ENCODE measurements at places on chromosomes 16 and 17.

GRCh38 chr17:77042476-77043231 is 98.1 kb upstream of the SEC14L1 start:
- DNase-seq = no peak

DNA sequence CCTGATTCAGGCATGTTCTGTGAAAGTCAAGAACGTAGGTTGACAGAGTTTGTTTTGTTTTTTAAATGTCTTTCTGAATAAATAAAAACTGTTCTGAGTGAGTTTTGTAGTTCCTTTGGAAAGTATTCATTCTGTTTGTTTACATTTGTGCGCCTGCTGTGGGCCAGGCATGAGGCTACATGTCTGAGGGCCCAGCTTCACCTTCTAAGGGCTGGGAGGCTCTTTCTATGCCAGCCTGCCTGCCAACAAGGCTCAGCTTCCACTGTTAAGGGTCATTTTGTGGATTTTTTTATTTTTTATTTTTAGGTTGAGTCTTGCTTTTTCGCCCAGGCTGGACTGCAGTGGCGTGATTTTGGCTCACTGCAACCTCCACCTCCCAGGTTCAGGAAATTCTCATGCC is 6.1 kb downstream of the WWOX start:
- no peak for DNase-seq

GRCh38 chr16:69787883-69788282 is 25.8 kb downstream of the WWP2 start:
- no peak for DNase-seq

DNA sequence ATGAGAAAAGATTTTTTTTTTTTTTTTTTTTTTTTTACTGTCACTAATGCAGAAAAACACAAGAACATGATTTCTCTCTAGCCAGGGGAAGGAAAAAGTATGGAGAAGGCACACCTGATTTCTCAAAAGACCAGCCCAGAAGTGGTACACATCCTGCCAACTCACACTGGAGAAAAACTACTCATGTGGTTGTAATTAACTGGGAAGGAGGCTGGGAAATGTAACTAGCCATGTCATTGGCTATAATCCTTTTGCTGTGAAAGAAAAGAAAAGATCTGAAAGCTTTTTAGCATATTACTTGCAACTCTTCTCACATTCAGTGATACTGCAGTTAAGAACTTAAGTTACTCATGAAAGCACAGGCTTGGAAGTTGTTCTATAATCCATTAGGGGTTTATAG is 195.9 kb upstream of the PMFBP1 start:
- DNase-seq = no peak

DNA sequence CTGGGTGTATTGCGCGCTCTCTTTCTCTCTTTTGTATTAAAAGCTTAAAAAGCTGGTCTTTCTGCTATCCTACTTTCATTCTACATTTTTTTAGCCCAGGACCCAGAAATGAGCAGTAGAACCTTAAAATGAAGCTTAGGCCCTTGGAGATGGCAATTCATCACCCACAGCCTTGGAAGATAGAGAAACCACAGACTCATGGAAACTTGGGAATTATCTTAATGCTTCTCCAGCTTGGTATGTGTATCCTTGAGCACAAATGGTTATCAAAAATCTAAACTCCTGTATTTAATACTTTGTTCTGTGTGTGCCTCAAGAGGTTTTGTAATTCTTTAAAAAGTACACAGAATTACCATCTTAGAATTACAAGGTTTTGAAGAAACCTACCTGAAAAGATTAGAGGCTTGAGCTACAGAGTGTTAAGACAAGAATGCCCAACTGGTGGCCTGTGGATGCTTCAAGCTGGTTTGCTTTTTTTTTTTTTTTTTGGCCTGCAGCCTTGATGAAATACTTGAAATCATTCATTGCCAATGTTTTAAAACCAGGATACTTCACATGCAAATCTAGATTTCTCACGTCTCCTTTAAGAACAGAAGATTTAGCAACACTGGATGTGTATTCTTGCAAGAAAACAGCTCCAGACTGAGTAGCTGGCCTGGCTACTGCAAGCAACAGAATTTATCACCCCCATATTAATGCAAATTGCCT is 105.0 kb downstream of the XYLT1 start:
- DNase-seq = no peak

- DNase-seq = no peak
Measured at GRCh38 chr16:88799569-88800276, 3.9 kb upstream of the CDT1 start.

DNA sequence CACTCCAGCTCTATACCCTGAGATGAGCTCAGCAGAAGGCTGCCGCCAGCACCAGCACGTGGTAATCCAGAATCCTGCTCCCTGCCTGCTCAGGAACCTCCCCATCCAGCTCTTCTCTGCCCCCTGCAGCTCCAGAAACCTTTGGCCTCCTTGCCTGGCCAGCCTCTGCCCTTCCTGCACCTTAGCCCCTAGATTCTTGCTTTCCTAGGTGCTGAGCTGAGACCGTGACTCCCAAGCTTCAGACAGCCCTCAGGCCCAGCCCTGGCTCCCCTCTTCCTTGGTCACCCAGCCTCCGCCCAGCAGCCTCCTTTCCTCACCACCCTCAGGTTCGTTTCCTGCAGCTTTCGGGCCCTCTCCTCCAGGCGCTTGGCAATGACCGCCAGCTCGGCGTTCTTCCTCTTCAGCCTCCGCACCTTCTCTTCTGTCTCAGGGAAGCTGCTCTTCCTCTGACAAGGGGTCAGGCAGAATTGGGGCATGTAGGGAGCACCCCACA is 2.6 kb downstream of the TSPOAP1 start:
- no peak for DNase-seq

DNA sequence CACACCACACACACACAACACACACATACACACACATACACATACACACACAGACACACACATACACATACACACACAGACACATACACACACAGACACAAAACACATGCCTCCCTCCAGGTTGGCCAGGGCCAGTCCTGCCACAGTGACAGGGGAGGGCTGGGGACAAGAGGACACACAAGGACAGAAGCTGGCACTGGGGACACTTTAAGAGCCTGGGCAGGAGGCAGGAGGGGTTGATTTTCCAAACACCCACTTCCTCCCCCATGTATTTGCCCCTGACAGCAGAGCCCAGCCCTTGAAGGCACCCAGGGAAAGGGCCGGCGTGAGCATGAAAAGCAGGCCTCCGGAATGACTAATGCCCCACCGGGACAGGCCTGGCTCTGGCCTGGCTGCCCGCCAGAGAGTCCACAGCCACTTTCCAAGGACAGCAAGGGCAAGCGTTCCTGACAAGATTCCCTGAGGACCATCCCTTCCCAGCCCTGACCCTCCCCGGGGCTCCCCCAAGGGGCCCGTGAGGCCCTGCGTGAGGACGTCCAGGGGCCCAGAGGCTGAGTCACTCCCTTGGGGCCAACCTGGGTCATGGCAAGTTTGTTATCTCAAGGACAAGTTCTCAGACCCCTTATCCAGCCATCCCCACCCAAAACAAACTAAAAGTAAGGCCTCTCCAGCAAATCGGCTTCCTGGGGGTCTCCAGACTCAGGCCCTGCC is 235.6 kb downstream of the ZNF423 start:
- no peak for DNase-seq

- DNase-seq = no peak
Measured at GRCh38 chr17:67821871-67822367, 3.4 kb upstream of the BPTF start.

DNA sequence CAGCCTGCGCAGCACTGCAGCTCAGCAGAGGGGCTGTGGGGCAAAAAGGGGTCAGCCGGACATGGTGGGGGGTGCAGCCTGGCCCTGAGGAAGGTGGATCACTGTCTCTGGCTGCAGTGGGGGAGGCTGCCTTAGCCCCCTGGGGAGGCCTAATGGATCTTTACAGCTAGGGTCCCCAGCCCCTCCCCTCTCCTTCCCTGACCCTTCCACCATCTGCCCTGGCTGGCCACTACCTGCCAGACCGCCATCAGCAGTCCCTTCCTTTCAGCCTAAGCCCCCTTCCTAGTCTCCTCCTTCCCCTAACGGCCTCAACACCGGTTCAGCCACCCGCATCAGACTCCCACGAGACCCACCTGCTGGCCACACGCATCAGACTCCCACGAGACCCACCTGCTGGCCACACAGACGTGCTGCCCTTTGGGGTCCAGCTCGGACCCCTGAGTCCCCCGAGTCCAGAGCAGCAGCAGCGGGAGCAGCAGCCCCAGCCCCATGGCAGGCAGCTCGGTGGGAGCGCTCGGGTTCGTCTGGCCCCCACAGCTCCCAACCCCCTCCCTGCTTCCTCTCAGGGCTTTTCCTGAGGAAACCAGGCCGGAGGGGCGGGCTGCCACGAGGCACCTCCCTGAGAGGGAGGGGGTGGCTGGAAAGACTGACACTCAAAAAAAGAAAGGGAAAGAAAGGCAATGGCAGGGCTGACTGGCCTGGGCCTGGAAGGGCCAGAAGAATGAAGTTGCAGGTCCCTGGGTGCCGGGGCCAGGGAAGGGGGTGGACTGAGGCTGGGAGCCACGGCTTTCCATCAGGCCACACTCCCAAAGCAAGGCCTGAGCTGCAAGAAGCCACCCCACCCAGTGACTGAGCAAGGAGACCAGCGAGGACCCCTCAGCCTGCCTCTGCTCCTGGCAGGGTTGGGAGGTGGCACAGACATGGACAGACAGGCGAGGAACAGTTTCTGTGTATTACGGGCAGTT is at the start of gene SCARF1:
Gene SCARF1 (minus strand): TSS at position 526 of the 965 bp plus-strand sequence. CDS start 35 bp downstream, at position 491.
- no peak for DNase-seq

DNA sequence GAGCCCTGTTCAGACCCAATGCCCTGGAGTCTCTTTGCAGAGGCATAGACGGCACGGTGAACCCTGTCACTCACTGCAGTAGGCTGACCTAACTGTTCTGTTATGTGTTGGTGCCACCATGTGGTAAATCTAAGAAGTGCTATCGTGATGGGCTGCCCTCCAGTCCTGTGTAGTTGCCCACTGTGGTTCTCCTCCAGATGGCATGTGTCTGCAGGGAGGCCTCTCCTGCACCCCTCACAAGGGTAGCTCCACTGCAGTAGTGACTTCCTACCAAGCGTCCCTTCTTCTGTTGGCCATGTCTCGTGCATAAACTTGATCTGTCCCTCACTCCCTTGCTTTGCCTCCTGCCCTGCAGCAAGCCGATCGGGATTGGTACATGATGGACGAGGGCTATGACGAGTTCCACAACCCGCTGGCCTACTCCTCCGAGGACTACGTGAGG is 5.8 kb downstream of the DHX38 start:
- DNase-seq = peak; percentile 44

- DNase-seq = no peak
Measured at GRCh38 chr16:47965439-47965838, 190.4 kb downstream of the ABCC12 start.

- DNase-seq = no peak
Measured at GRCh38 chr17:33072421-33073161, 80.9 kb downstream of the SPACA3 start.

GRCh38 chr17:44914698-44915271 is 515 bp downstream of the GFAP start:
- no peak for DNase-seq

- no peak for DNase-seq
Measured at GRCh38 chr17:61878984-61879612, 15.8 kb upstream of the BRIP1 start.

DNA sequence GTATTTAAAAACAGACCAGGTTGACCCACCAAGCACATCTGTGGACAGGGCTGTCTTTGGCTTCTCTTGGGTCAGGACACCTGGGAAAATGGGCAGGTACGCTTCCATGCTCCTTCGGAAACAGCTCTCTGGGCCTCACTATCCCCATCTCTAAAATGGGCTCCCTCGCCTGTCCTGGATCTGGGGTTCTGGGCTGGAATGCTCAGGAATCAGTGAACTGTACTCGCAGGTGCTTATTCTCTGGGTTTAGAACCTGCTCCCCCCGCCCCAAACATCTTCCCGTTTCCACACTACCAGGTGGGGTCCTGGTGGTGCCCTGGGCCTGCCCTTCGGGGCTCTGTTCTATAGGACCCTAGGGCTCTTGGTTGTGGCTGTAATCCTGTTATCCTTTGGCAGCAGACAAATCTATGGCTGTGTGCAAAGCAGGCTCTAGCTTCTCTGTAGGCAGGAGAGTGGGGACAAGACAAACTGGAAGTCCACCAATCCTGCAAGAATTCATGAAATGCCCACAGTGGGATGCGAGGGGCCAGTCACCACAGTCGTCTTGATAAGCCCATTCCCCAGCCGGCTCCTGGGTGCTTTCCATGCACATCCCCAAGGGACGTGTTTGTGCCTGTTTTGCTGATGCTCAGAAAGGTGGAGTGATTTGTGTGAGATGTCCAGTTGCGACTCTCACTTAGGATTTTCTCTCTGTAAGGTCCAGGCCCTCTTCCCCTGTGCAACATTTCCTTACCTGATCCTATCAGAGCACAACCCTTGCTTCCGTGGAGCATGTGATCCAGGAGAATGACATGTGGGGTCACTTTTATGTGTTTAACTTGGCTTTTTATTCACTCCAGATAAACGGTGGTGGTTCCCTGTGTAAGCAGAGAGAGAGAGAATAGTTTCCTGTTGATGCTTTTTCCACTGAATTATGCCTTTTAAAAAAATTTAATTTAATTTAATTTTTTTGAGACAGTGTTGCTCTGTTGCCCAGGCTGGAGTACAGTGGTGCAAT is 37.2 kb downstream of the HAPSTR1 start:
- DNase-seq = no peak

DNA sequence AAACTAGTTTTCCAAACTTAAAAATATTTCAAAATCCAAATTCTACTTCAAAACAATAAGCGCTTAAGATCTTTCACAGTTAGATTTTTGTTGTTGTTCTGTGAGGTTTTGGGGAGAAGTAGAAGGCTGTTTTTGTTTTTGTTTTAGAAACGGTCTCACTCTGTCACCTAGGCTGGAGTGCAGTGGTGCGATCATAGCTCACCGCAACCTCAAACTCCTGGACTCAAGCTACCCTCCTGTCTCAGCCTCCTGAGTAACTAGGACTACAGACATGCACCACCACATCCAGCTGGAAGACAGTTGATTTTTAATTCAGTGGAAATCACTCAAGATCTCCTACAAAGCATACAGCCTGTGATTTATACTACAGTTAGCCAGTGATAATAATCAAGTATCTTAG is 2.7 kb downstream of the SHCBP1 start:
- DNase-seq = no peak

DNA sequence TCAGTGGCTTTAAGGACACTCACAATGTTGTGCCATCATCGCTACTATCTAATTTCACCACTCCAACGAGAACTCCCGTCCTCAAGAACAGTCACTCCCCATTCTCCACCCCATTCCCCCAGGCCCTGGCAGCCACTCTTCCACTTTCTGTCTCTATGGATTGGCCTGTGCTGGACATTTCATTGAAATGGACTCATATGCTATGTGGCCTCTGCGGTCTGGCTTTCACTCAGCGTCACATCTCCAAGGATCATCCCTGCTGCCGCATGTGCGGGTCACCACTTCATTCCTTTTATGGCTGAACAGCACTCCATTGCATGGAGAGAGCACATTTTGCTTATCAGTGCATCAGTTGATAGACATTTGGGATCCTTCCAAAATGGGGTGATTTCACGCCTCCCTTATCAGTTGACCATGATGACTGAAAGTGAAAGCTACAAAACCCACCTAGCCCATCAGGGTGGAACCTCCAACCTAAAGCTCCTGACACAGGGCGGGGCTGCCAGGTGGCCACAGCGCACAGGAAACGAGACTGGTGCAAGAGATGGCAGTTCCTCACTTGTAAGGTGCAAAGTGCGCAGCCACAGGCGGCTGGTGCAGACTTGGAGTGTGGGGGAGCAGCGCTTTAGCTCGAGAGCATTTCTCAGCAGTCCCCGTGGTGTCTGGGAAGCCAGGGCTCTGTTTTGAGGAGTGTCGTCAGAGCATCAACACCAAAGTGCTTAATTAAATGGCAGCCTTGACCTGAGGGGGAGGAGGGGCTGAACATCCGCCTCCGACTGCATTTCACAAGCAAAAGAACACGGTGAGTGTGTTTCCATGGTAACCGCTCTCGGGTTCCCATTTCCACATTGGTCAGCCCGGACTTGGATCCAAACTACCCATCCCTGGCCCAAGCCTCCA is 23.8 kb downstream of the COTL1 start:
- DNase-seq = peak; percentile 86

GRCh38 chr17:1484676-1485422 is 7.6 kb downstream of the MYO1C start:
- peak; percentile 37 for DNase-seq

All from CD4-positive, alpha-beta T cell treated with Interleukin-2 at 100 ng/mL for 4 hours (primary cell).